Left renal cortex interstitium (tissue), 4 donors: ENCODE measurements at places on chromosomes 5 and 9.

DNA sequence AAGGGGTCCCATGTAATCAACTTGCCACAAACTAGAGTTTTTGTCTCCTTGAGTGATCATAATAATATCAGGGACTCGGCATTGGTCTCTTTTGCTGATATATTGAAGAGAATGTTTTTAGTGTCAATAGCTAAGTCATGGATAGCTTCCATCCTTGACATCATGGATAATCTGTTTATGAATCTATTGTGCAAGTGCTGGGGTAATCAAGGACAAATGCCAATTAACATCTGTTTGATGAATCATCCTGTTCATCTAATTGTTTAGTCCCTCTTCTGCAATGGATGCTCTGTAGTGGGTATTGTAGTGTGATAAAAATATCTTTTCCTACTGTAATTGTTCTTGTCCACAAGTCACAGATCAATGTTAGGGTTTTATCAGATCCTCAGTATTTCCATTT, 607.5 kb upstream of the SEMA6A start:
- DNase-seq = no peak

- DNase-seq = no peak
Measured at GRCh38 chr9:107025260-107026035, 162.5 kb downstream of the ZNF462 start.

GRCh38 chr5:40010436-40010835, 585.7 kb upstream of the DAB2 start:
- no peak for DNase-seq

DNA sequence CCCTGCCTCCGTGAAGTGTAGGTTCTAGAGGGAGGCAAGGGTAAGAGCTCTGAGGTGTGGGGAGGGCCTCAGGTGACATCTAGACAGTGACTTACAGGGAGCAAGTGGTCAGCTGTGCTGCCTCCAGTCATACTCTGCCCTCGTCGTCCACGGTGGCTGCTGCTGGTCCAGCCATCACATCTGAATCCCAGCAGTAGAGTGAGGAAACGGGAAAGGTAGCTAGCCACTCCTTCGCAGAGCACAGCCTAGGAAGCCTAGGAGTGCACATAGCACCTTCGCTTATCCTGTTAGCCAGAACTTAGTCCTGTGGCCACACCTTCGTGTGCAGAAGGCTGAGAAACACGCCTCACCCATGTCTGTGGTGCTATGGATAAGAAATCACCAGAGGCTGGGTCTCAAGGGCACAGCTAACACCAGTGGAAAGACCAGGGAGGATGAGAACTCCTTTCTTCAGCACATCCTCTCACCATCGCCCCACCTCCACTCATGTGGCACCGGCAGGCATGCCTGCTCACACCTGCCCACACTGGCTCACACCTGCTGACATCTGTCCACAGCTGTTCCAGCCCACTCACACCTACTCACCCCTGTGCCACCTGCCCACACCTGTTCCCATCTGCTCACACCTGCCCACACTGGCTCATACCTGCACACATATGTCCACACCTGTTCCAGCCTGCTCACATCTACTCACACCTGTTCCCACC, 44.5 kb upstream of the SLC6A19 start:
- no peak for DNase-seq
